ENCODE measurements at places on chromosomes 12 and 14.

- DNase-seq = peak; percentile 23
Observed at GRCh38 chr12:118377021-118377883, 897 bp downstream of the SUDS3 start.

GRCh38 chr14:71529848-71530247 lies 402.4 kb upstream of the RGS6 start:
- DNase-seq = no peak

DNA sequence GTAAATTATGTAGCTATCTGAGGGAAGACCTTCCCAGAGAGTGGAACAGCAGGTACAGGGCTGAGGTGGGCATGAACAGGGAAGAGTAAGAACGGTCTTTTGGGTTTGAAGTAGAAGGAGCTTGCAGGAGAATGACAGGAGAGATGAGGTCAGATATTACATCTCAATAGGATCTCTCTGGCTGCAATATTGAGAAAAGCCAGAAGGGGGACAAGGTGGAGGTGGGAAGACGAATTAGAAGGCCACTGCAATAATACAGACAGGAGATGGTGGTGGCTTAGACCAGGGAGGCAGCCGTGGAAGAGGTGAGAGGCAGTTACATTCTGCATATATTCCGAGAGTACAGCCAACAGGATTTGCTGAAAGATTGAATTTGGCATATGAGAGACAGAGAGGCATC lies 310.2 kb downstream of the APAF1 start:
- peak; percentile 22 for DNase-seq

DNA sequence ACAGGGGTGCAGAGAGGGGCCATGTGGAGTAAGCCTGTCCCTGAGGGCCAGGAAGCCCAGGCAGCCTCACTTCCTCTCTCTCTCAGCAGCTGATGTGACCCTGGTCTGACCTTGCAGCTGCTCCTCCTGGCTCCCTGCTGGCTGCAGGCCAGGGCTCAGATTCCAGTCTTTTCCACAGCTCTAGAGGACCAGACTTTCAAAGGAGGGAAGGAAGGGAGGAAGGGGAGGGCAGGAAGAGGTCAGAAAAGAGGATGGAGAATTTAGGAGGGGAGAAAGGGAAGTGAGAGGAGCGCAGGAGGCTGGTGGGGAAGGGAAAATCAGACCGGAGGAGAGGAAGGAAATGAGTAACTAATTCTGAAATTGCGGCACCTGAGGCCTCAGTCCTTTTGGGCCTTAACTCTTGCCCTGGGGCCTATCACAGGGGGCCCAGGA lies 40.9 kb upstream of the VASH1 start:
- DNase-seq = peak; percentile 59

- DNase-seq = peak; percentile 39
Observed at GRCh38 chr14:95313707-95314106, 6.0 kb downstream of the CLMN start.

DNA sequence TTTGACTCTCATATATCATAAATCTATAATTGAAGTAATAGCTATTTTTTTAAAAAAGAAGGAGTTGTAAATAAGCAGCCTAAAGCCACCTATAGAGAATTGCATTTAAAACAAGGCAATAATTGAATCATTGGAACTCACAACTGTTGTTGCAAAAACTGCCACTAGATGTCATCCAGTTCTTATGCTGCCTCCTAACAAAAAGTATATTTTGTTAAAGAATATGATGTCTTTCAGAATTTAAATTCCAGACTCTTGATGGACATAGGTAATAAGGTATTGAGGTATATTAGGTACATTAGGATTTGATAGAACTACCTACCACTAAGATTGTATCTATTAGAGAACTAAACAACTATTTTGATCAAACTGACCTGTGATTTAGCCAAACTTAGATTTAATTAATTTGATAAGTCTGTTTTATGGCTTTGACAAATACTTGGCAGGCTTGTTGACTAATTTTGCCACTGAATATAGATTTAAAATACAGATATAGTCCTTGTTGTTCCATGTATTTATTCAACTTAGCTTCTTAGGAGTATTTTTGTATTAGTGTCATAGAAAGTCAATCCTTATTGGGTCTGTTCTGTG lies 401.4 kb downstream of the RPL10L start:
- no peak for DNase-seq

- peak; percentile 75 for DNase-seq
Observed at GRCh38 chr12:106226884-106227640, 20.8 kb downstream of the CKAP4 start.

- no peak for DNase-seq
Observed at GRCh38 chr12:93460902-93461301, 6.4 kb upstream of the MRPL42 start.

- DNase-seq = no peak
Observed at GRCh38 chr12:52054231-52054832, 3.1 kb downstream of the NR4A1 start.

- no peak for DNase-seq
Observed at GRCh38 chr12:23860019-23860418, 89.5 kb downstream of the SOX5 start.

DNA sequence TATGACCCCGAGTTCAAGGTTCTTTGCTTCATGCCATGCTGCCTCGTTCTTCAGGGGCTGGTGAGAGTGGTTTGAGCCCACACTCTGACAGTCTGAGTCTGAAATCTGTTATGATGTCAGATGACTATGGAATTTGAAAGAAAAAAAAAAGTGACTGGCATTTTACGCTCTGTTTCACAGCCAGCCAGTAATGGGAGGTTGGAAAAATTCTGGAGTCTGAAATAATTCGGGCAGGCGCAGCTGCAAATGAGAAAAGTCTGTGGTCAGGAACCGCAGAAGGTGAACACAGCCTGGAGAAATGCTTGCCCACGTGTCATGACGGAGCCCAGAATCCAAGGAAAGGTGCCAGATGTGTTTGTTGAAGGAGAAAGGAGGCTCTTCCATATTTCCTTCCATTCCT lies 269.8 kb upstream of the PWP1 start:
- DNase-seq = no peak

GRCh38 chr14:89903340-89903952 lies 51.1 kb downstream of the EFCAB11 start:
- DNase-seq = no peak

GRCh38 chr12:109967383-109968031 lies 28.7 kb downstream of the GIT2 start:
- no peak for DNase-seq

DNA sequence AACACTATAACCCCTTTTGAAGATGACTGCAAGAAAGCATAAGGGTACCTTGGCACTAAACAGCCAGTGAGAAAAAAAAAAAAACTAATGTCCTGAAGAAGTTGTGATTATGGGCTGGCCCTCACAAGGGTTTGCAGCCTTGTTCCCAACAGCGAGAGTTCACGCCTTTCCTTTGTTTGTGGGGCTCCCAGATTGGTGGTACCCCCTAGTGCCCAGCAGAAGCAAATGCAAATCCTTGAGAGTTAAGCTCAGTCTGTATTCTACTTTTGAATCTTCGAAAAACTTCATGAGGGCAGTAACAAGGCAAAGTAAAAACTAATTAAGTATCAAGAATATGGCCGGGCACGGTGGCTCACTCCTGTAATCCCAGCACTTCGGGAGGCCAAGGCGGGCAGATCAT lies 238.9 kb upstream of the LMO3 start:
- no peak for DNase-seq
